ENCODE measurements at places on chromosomes 1 and 21.

DNA sequence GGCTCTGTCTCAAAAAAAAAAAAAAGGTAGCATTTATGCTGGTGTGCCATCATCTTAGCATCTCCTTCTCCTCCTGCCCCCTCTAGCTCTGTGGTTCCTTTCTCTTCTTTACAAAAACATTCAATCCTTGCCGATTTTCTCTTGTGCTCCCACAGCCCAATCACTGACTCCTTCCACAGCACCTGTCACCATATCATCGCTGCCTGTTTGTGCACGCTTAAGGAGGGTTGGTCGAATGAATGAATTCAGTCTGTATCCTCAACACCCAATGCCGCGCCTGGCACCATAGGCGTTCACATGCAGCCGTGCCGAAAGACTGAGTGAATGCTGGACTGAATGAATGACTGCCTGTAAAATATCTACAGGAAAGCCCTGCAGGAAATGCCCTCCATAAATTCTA, 7.9 kb downstream of the RNU5D-1 start:
- no peak for DNase-seq

- DNase-seq: no peak
Observed at GRCh38 chr21:41861255-41861654, 17.9 kb downstream of the PRDM15 start.

- DNase-seq: no peak
Observed at GRCh38 chr1:24139841-24140425, 3.0 kb downstream of the IL22RA1 start.

- DNase-seq: no peak
Observed at GRCh38 chr1:248901578-248901977, 4.5 kb upstream of the PGBD2 start.

DNA sequence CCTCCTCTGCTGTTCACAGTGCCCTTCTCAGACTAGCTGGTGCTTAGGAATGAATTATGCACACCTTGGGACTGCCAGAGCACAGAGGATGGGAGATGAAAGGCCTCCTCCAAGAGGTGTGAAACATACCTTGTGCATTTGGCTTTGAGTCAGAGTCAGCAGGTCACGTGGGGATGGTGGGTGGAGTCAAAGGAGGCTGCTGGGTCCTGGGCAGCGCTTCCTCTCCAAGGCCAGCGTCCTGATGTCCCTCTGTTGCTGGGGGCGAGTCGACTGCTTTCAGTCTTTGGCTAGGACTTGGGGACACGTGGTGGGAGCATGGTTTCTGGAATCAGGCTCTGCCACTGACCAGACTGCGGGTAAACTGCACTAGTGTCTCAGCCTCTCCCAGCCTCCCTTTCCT, 91.2 kb downstream of the AJAP1 start:
- DNase-seq: no peak

- DNase-seq: peak; percentile 54
Observed at GRCh38 chr1:110460253-110461220, 9.6 kb downstream of the PROK1 start.

- no peak for DNase-seq
Observed at GRCh38 chr1:125118147-125118993, 3933.6 kb downstream of the SRGAP2C start.

GRCh38 chr1:235783148-235783776, 83.4 kb downstream of the LYST start:
- peak; percentile 64 for DNase-seq

GRCh38 chr1:1293263-1294249, 13.3 kb downstream of the SCNN1D start:
- DNase-seq: no peak

DNA sequence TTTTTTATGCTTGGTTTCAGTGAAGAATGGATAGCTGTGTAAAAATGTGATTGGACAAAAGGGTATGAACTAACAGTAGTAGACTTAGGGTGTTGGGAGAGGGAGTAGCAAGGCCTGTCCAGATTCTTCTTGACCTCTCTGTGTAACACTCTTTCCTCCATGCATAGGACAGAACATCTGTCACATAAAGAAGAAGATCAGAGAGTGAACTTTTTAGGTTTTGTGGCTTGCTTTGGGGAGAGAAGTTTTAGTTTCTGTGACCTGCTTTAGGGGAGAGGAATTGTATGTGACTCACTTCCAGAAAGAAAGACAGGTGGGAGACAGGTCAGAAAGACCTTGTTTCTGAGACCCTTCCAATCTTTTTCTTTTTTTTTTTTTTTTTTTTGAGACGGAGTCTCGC, 27.3 kb upstream of the LRRC52 start:
- DNase-seq: no peak

DNA sequence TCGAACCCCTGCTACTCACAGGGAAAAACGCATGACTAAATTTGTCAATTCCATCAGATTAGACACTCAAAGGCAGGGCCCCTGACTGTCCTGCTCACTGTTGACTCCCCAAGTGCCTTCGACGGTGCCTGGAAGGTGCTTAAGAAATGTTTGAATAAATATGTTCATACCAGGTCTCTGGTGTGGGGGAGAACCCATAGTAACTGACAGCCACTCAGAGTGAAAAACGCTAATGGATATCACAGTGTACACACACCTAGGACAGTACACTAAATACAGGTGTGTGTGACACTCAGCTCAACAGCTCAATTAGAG, 39.7 kb upstream of the WASF2 start:
- DNase-seq: no peak

GRCh38 chr1:26391450-26391849, 18.9 kb upstream of the ZNF683 start:
- peak; percentile 34 for DNase-seq

- DNase-seq: no peak
Observed at GRCh38 chr1:156920233-156921052, at the start of gene LRRC71. Gene LRRC71, plus strand, starts transcription at chr1:156920632. Its CDS starts 172 bp downstream, at chr1:156920804.

GRCh38 chr1:172616195-172616594, 42.7 kb upstream of the FASLG start:
- no peak for DNase-seq

- DNase-seq: no peak
Observed at GRCh38 chr1:29271724-29272123, 35.4 kb downstream of the PTPRU start.

- DNase-seq: no peak
Observed at GRCh38 chr1:200252531-200252930, 157.3 kb downstream of the ZNF281 start.

DNA sequence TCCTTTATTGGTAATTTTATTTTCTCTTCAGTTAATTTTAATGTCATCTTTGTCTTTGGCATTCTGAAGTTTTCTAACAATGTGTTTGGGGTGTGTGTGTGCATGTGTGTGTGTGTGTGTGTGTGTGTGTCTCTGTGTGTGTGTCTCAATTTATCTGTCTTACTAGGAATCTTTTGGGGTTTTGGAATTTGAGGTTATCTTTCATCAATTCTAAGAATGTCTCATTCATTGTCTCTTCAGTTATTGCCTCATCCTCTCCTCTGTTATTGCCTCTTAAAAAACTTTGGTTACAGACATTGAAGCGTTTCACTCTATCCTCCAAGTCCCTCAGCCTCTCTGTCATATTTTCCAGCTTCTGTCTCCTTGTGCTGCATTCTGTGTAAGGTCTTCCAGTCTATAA, 18.1 kb upstream of the SAMD13 start:
- no peak for DNase-seq

DNA sequence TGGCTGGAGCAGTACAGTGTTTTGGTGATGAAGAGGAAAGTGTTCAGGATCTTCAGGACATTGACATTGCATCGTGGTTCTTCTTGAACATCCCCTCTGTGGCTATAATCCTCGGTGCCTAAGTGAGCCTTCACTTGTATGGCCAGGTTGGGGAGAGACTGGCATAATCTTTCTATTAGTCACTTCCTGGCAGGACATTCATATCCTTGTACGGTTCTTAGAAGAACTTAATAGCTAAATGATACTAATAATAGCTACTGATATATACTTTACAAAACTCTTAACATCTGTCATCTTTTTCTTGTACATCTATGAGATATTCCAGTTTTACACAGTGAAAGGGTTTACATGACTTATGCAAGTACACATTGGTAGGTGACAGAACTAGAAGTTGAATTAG, 35.8 kb downstream of the CELF3 start:
- DNase-seq: peak; percentile 90

- peak; percentile 16 for DNase-seq
Observed at GRCh38 chr1:242128951-242129502, 130.1 kb upstream of the MAP1LC3C start.

DNA sequence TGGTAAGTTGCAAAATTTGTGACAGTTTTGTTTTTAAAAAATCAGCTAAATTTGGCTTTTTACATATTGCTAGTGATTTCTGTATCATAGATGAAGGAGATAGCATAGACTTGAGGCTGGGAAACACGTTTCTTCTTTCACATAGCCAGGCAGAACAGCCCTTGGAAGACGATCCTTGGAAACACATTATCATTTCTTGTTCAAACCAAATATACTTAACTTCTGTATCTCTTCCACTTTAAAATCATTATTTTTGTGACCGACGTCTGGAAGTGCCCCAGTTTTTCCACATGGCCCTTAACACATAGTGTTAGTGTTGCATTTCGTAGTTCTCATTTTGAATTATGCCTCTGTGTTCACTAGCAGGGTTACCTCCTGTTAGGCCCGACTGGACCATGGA, 193.5 kb downstream of the SDCCAG8 start:
- no peak for DNase-seq

DNA sequence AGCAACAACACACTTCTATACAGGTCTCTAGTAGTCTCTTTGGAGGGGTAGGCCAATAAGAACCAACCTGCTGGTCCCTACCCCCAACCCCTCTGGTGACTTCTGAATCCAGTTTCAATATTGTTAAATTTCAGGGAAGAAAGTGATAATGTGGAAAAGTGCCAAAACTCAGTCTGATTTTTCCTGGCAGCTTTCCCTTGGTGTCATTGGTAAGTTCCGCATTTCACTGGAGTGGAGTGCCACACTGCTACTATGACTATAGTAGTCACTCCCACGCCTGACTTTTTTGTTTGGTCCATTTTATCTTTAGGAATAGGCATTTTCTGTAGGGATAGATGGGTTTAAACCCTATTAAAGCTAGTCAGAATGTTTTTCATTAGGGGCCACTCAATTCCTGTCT, 5.7 kb upstream of the ARID1A start:
- DNase-seq: no peak

DNA sequence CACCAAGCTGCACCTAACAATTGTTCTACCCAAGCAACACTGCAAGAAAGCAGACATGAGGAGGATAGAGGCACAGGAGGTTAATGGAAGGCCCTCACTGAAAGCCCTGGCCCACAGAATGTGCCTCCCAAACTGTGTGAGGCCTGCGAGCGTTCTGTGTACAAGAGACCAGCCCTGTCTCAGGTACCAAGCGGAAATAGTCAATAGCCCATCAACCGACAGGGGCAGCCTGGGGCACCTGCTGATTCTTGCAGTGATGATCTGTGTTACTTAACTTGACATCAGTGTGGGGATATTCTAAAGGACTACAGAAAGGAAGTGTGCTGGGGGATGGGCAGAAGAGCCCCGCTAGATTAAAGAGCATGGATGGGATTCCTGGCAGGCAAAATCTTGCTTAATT, 392.4 kb downstream of the KCNH1 start:
- DNase-seq: no peak

DNA sequence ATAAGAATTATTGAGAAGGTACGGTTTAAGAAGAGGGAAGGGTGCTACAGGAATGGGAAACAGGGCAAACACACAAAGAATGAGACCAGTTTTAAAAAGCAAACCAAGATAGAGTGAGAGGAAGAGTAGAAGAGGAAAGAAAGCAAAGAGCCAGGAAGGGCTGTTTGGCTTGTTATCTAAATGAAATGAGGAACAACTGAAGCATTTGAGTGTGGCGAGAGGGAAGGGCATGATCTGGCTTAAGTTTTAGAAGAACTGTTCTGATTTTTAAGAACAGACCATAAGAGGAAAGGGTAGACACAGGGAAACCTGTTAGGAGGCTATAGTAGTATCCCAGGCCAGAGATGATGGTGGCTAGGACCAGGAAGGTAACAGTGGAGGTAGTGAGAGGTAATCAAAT, 73.8 kb downstream of the TUT4 start:
- no peak for DNase-seq

GRCh38 chr1:150875197-150876118, 941 bp downstream of the ARNT start:
- DNase-seq: no peak

DNA sequence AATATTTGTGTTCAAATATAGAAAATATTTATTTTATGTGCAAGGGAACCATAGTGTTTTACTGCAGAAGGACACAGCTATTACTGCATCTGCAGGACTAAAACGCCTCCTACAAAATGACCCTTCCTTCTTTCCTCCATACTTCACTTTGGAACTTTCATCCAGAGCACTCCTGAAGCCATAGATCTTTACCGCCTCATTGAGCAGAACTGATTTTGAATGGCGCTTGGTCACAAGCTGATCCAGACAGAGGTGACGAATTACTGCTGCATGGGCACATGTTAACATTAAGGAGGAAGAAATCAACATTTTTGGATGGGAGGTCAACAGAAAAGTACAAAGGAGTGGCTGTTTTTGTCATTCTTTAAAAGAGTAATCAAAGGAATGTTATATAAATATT, 931.6 kb downstream of the NCAM2 start:
- no peak for DNase-seq

DNA sequence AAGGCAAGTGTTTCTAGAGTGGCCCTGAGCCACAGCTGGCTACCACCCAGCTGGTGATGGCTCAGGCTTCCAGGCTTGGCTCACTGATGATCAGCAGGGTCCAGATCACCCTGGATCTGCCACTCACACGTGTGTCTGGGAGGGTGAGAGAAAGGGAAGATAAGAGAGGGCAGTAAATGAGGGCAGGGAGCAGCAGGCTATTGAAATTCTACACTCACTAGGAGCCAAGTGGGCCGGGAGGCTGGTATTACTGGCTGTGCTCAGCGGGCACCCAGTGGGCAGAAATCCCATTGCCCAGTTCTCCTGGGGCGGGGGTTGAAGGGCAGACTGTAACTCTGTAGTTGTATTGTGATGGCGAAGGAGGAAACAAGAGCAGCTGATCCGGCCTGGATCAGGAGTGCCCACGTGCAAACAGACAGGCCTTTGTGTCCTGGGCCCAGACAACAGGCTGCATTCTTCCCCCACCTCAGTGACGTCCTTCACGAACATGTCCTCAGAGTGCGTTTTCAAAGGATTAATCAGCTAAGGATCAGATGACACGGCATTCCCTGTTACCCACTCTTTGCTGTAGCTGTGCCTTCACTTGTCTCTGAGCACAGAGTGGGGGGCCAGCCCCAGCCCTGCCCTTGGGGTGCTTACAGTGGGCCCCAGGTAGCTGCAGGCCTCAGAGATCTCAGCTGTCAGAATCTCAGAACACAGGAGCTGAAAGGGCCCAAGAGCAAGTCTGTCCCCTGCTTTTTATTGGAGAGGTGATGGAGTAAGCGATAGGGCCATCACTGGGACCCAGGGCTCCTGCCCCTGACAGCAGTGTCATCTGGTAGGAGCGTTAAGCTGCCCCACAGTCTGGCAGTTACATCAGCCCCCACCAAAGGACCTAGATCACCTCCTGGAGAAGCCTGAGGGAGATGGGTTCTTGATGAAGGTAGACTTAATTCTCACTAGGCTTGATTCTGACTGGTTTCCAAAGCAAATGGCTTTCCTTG, 60.5 kb downstream of the ATP1A1 start:
- DNase-seq: no peak

DNA sequence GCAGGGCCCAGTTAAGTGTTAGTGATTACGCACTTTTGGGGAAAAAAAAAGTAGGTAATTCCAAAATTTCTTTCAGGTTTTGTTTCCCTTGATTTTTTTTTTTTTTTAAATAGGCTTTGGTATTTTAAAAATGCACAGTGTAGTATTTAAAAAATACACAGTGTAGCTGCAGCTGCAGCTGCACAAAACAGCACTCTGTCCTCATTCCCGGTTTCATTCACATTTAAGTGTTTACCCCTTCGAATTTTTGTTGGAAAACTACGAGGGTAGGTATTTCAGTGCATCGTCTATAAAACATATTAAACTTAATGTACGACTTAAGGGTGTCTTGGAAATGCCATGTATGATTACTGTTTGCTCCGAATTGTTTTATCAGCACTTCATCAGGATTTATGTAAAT, 3.4 kb downstream of the NEK7 start:
- DNase-seq: no peak

All from RCC 7860 (cell line).